Left ventricle myocardium inferior (tissue), 1 donor: ENCODE measurements at places on chromosomes 2 and 18. TPM values are rescaled to one million over a fixed set of nuclear protein-coding genes. Genes with fewer than 3 reads are reported as not detected.

GRCh38 chr2:114614592-114614991 lies 172.2 kb downstream of the DPP10 start:
- no peak for DNase-seq

DNA sequence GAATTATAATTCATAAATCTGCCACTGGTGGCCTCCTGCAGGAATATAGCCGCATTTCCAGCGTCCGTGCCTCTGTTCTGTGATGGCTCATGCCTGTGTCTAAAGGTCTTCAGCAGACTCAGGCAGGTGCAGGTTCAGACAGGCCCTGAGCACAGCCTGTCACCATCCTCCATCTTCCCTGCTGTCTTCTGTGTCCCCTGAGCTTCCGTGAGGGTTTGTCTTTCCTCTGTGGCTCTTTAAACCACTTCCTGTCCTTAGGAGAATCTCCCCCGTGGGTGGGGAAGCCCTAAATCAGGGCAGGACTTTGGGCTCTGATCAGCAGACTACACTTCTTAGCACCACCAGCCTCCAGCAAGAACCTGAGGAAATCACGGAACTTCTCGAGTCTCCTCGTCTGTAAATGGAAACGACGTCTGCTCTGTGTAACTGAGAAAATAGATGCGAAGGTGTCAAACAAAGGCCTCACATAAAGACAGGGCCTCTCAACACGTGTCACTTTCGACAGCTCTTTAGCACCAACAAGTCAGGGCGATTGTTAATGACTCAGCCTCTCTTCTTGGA lies 24.1 kb upstream of the NFATC1 start:
- no peak for DNase-seq

DNA sequence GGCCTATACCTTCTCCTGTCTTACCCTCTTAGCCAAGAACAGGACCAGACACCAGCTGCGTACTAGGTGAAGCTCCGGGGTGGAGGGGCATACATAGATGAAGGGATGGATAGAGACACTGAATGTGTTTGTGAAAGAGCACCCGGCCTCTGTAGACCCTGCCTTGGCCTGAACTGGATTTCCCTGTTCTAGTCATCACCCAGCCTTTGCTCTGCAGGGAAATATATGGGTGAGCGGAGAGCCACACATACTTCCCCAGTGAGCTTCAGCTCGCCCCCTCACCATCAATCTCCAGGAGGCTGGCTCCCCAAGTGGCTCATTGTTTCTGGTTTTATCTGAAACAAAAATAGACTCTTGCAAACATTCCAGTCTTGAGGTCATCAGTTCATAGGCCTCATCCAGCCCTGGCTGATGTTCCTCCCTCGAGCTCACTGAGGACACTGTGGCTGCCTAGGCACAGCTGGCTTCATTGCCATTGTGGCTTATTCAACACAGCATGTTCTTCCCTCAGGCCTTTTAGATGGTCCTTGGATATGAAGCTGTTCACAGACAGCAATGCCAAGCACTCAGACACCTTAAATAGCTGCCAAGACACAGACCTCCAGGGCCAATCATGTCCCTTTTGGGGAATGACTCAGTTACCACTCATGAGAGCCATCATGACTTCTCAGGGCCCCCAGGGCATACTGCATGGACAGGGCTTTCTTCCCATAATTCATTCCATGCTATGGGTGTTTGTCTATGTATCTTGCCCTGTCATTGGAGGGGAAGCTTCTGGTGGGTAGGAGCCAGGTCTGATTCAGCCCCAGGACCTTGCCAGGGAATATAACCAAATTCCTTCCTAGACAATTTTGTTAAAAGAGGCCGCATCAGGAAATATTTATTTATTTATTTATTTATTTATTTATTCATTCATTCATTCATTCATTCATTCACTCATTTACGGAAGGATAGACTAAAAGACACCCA lies 82.4 kb downstream of the TTC32 start:
- no peak for DNase-seq

- no peak for DNase-seq
These were observed 179.1 kb upstream of the CYP26B1 start for GRCh38 chr2:72326759-72327158.

HOXD10 gene
- total RNA-seq: not detected

TMEM163 gene
- 0.22 TPM for total RNA-seq

- no peak for DNase-seq
These were observed 43.1 kb upstream of the LONRF2 start for GRCh38 chr2:100365434-100365833.

DNA sequence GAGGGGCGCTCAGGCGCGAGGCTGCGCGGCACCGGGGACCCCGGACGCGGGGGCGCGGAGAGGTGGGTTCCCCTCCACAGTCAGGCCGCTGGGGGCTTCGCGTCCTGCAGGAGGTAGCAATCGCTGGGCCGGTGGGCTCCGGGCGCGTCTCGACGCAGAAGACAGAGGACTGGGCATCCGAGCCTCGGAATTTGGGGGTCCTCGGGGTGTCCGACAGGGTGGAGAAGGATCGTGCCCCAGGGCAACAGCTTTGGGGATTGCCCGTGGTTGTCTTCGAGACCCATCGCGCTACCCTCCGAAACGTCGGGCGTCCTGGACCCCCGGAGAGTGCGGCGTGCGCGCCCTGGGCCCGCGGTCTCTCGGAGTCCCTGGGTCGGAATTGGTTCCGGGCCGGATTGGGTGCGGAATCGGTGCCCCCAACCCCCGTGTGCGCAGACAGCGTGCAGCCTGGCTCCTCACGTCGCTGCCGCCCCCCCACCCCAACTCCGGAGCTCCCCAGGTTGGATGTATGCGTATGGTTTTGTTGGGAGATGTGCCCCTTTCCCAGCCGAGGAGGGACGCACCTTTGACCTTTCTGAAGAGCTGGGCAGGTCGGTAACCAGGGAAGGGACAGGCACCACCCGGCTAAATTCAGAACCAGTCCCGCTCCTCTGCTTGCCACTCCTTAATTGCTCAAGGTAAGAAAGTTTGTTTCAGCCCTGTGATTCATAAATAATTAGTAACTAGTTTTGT lies 750 bp downstream of the NPAS2 start:
- DNase-seq: no peak

HOXD13 gene
- not detected for total RNA-seq

DNA sequence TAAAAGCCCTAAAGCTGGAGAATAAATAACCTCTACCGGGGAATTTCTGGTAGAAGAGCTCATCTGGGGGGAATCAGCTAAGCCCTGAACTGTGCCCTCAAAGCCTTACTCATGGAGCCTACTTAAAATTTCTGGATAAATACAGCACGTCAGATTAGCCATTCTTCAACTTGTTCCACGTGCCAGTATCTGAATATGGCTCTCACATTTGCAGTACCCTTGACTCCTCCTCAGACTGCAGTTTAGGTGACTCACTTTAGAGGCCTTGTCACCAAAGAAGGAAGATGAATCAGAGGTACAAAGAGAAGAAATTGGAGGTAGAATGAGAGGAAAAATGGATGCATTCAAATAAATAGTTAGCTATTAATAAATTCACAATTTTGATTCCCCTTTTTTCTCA lies 34.6 kb upstream of the POTEC start:
- DNase-seq: no peak

STARD6 gene
- total RNA-seq: not detected

DNA sequence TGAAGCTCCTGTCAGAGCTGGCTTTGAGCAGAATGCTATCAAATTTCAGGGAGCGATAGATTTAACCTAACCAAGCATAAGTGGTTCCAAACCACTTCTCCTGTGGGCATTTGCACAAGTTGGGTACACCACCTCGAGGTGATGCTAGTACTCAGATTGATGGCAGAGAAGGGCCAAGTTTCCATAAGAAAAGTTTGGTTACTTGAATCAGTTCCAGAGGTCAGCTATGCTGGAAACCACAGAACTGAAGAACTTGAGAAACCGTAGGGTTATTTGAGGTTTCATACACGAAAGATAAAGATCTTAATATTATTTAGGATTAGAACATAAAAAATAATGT lies 238.2 kb upstream of the SOX11 start:
- no peak for DNase-seq

SAG gene
- total RNA-seq: not detected

- DNase-seq: no peak
These were observed 5.1 kb downstream of the ITGB6 start for GRCh38 chr2:160194946-160195345.

GRCh38 chr2:183243758-183244157 lies 119.5 kb downstream of the NUP35 start:
- no peak for DNase-seq

GRCh38 chr18:7301094-7301493 lies 70.2 kb downstream of the LRRC30 start:
- DNase-seq: no peak

MC4R gene
- not detected for total RNA-seq

DNA sequence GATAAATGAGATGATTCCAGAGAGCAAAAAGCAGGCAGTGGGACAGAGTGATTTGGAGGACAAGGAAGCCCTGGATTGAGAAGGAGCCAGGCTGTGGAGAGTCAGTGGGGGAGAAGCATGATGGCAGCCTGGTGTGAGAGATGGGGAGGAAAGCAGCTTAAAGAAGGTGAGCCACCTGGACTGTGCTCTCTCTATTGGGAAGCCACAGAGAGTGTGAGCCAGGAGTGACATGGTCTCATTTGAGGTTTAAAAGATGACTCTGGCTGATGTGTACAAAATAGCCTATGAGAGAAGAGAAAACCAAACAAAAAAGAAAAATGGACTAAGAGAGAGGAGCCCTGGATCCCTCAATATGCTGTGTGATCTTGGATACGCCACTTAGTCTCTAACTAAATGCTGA lies 12.9 kb upstream of the EPAS1 start:
- DNase-seq: no peak

DNA sequence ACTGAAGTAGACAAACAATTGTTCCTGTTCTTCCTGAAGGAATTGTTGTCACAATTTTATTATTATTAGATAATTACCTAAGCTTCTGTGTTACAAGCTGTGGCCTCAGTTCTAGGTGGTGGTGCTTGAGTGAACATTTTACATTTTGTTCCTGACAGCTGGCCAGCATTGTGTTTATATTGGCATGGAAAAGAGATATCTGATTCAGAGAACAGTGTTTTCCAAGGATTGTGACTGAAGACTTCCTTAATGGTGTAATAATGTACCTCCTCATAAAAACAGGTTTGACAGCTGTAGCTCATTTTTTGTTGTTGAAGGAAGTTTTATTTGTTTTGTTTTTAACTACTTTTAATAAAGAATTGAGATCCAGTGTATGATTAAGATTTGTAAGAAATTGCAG lies 95.2 kb downstream of the EPB41L5 start:
- no peak for DNase-seq

- DNase-seq: no peak
These were observed 14.0 kb downstream of the NABP1 start for GRCh38 chr2:191691898-191692297.

RTTN gene
- 10.6 TPM for total RNA-seq

KCNG2 gene
- not detected for total RNA-seq

DNA sequence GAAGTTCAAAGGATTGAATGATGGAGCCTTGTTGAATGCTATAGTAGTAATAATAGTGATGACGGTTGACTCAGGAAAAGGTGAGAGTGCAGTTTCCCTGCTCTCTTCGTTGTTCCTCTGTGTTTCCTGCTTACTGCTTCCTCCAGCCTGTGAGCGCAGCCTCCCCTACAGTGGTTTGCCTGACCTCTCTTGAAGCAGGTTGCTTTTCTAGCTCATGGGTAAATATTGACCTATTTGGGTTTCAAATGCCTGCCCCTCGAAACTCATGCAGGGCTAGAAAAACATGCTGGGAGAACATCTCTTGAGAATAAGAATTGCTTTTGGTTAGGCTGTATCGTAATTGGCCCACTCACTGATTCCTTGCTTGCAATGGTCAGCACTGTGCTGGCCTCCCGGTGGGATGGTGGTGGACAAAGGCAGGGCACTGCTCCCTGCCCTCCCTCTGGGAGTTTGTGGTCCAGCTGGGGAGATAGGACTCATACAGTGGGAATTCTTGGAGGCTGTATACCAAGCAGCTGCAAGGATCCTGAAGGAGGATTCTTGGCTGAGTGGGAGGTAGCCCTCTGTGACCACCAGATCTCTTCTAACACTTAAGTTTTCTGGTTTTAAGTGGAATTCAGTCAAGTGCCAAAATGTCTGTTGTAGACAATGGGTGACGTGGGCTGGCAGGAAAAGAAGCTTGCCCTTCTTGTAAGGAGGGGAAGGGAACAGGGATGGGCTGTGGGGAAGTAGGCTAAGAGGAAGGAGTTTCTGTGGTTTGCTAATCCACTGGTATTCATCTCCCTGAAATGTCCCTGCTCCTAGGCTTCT lies 5.4 kb upstream of the RNF181 start:
- DNase-seq: no peak

DNA sequence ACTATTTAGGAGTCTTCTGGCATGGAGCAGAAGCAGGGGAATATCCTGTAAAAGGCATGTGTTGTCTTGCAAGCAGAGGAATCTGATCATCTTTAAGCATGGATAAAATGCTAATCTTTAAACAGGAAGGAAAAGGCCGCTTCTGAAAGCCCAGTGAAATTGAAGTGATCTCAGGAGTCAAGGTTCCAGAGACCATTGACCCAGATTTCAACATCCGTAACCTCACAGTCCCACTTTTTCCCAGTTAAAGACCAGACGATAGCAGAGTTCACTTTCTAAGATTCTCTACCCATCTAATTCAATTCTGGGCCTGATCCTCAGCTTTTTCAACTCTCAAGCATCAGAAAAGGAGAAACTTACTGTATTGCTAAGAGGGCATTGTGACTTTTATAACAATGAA lies 332.2 kb upstream of the LRP1B start:
- DNase-seq: no peak

MBP gene
- 35.0 TPM for total RNA-seq

DNA sequence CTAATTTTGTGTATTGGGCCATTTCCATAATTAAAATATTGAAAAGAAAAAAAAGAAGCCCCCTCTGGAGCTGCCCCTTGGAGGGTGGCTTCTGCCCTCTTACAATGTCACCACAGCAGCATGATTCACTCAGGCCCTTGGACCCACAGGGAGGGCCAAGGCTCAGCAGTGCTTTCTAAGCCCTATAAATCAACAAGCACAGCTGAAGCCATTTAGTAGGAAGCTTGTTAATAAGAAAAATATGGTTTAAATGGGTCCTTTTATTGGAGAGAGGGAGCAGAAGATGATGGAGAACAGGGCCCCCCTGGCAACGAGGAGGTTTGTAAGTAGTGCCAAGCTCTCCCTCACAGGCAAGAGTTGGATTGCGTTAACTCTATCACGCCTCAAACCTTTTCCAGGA lies 107.6 kb upstream of the FZD7 start:
- no peak for DNase-seq

ABCG8 gene
- not detected for total RNA-seq

- no peak for DNase-seq
These were observed 64.7 kb upstream of the TLK1 start for GRCh38 chr2:171225302-171225980.

DNA sequence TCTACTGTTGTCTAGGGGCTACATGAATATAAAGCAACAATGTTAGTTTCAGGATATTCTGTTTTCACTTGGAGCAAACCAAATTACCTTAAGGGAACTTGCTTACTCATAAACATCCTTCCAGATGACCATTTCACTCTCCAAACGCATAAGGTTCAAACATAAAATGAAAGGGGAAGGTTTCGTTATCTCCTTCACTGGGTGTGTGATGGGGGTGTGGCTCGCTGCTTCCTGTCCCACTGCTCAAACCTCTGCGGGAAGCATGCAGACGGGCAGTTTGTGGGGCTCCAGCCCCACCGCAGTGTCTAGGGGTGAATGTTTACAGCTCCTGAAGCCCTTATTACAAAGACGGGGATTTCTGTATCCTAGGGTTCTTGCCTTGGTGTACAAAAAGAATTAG lies 1310.9 kb upstream of the TMEFF2 start:
- no peak for DNase-seq

- no peak for DNase-seq
These were observed 19.0 kb upstream of the CXCR4 start for GRCh38 chr2:136136931-136137330.
